Activated T-cell treated with anti-CD3 and anti-CD28 coated beads, Interleukin-2, amount 50 U/mL, for 72 hours (primary cell): ENCODE measurements at places on chromosomes 6 and 20. TPM values are rescaled to one million over a fixed set of nuclear protein-coding genes. Genes with fewer than 3 reads are reported as not detected.

The SLC35D3 gene
- total RNA-seq = not detected

The METTL24 gene
- total RNA-seq = not detected

The TOX2 gene
- 42.8 TPM for total RNA-seq

The SLC17A5 gene
- 3.2 TPM for total RNA-seq

The FITM2 gene
- 3.1 TPM for total RNA-seq

The LPA gene
- total RNA-seq = not detected

The SRSF3 gene
- total RNA-seq = 409 TPM

The JAG1 gene
- 1.2 TPM for total RNA-seq

The PPP1R10 gene
- total RNA-seq = 154 TPM
